ENCODE measurements at places on chromosomes 6 and 20. TPM values are rescaled to one million over a fixed set of nuclear protein-coding genes. Genes with fewer than 3 reads are reported as not detected.

DNA sequence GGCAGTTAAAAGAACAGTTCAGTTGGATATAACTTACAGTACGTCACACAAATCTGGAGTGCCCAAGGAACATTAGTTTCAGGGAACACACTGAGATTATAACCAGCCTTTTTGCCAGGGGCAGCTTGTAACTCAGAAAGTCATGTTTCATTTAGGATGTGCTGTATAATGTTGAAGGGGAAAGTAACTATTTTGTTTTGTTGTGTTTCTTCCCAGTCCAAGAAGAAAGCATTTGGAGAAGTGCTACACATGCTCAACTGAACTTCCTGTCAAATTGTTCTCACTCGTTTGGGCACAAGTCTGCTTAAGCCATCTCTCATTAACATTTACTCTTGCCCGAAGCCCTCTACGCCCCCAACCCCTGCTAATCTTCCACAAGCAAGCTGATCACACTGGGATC, 157.9 kb downstream of the BTBD9 start:
- no peak for DNase-seq

- DNase-seq: no peak
Observed at GRCh38 chr6:79536585-79536953, 661 bp downstream of the LCA5 start.

GRCh38 chr20:50744143-50744792, 12.9 kb downstream of the PARD6B start:
- no peak for DNase-seq

DNA sequence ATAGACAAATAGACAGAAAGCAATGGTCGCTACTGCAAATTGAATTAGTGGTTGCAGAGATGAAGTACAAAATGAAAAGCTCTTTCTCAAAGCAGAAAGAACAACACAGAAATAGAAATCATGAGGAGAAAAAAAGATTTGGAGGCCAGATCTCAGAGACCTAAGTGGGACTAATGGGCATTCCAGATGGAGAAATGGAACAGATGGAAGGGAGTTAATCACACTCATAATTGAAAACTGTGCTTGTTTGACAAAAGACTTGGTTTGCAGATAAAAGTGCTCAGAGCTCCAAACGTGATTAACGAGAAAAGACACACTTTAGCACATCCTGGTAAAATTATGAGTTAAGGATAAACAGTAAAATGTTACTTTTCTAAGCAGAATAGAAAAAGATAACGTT, 58.1 kb upstream of the SNRPB2 start:
- DNase-seq: no peak

Gene GSTA3
- total RNA-seq: not detected

Gene MRAP2
- not detected for total RNA-seq

All from CD8-positive, alpha-beta T cell (primary cell).